NCI-H2081 (cell line): ENCODE measurements at places on chromosomes 6 and 20.

DNA sequence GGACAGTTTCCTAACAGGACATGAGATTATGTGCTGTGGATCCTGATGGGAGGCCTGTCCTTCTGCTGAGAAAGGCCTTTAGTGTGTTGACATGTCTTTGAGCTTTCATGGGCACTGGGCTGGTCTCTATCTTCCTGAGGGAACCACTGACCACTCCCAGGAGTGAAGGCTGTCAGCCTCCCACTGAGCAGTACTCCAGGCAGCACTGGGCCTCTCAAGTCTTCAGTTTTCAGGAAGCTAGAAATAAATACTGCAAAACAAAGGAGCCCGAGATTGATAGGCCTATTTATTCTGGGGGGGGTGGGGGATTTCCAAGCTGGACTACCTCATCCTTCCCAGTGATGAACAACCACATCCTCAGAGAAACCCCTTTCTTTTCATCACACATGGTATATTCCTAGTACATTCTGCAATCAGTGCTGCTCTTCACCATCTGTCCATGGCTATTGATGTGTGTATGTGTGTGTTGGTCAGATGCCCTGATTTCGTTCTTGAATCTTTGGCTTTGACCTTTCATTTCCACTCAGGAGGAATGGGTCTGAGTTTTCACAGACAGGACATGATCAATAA is 180.9 kb upstream of the SPTLC3 start:
- DNase-seq, result no peak

GRCh38 chr6:123619156-123619555 is 17.6 kb downstream of the TRDN start:
- no peak for DNase-seq

GRCh38 chr6:90068264-90068663 is 174.0 kb downstream of the GJA10 start:
- no peak for DNase-seq

- no peak for DNase-seq
Measured at GRCh38 chr6:165236326-165236725, 73.1 kb downstream of the C6orf118 start.

- no peak for DNase-seq
Measured at GRCh38 chr6:5084360-5084780, 771 bp upstream of the PPP1R3G start.

DNA sequence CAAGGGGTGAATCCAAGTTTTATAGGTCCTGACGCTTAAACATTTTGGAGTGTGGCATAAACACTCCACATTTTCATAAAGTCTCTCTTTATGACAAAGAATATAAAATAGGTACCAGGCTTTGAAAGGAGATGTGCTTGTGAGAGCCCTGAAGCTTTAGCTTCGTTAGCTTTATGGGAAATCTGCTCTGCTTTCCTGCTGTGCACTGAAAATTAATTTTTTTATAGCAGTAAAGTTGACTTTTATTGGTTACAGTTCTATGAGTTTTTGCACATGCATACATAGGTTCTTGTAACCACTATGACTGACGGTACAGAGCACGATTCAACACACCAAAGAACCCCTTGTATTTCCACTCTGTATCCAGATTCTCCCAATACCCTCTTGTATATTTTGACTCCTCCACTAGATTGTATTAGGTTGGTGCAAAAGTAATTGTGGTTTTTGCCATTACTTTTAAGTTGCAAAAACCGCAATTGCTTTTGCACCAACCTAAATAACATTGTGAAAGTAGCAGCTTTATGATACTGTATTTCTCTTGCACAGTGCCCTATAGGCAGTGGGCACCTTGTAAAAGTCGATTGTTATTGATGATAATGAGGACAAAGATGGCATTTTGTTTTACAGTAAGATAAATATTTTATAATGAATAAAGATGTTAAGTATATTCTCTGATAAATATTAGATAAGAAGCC is 145.2 kb upstream of the AKIRIN2 start:
- DNase-seq, result no peak

- DNase-seq, result no peak
Measured at GRCh38 chr20:48749437-48749836, 78.4 kb downstream of the PREX1 start.

- DNase-seq, result no peak
Measured at GRCh38 chr20:43915211-43916072, 790 bp downstream of the TOX2 start.

DNA sequence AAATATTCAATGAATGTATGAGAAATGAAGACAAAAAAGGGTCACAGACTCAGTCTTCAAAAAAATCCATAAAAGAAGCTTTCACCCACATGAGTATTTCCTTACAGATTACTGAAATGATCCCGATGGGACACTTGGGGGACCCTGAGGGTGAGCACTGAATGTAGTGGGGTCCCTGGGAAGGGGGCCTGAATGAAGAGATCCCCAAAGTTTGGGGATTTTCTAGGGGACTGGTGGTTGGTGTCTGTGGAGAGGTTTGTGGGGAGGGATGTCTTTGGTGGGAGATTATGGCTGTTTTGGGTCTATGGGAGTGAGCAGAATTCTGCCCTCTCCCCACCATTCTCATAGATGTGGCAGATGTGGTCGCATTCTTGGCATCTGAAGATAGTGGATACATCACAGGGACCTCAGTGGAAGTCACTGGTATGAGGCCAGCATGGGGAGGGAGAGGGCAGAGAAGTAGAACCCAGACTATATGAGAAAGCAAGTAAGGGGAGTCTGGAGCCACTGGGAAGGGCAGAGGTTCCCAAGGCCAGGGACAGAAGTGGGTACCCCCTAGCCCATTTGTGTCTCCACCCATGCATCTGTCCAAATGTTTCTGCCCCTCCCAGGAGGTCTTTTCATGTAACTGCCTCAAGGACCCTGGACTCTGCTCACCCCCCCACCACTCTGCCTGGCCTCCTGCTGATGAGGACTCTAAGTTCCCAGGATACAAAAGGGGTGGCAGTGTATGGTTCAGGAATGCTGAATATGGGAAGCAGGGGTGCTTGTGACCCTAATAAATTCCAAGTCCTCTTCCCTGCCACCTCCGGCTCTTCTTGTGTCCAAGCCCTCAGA is 1.8 kb downstream of the HSD17B8 start:
- DNase-seq, result no peak

- DNase-seq, result no peak
Measured at GRCh38 chr20:50258790-50259483, 68.3 kb downstream of the CEBPB start.

GRCh38 chr6:105199711-105200110 is 19.9 kb upstream of the POPDC3 start:
- DNase-seq, result no peak

DNA sequence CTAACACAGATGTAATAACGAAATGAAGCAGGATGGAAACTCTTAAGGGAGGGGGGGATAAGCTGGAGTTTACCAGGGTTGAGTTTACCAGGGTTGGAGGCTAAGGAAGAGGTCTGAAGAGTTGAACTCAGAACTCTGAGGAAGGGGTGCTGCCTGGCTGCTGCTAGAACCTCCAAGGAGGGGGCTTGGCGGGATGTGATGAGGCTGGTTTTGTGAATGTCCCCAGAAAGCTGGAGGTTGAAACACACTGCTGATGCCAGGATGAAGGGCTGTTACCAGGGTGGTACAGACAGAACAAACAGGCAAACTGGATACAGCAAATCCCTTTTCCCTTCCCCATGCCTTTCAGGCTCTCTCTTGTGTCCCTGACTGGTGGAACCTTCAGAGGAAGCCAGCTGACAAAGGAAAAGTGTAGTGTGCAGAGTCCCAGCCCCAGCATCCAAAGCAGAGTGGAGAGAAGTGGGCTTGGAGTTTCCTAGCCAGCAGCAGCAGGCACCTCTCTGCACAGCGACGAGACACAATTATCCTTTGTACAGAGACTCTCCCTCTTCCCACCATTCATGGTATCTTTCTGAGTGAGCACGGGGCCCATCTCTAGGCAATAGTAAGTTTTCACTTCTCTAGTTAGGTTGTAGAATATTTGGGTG is 23.7 kb downstream of the UBE2V1 start:
- DNase-seq, result no peak

GRCh38 chr6:118283766-118284165 is 264.3 kb upstream of the PLN start:
- peak; percentile 68 for DNase-seq

- no peak for DNase-seq
Measured at GRCh38 chr6:138159246-138159645, 2.5 kb upstream of the ARFGEF3 start.

DNA sequence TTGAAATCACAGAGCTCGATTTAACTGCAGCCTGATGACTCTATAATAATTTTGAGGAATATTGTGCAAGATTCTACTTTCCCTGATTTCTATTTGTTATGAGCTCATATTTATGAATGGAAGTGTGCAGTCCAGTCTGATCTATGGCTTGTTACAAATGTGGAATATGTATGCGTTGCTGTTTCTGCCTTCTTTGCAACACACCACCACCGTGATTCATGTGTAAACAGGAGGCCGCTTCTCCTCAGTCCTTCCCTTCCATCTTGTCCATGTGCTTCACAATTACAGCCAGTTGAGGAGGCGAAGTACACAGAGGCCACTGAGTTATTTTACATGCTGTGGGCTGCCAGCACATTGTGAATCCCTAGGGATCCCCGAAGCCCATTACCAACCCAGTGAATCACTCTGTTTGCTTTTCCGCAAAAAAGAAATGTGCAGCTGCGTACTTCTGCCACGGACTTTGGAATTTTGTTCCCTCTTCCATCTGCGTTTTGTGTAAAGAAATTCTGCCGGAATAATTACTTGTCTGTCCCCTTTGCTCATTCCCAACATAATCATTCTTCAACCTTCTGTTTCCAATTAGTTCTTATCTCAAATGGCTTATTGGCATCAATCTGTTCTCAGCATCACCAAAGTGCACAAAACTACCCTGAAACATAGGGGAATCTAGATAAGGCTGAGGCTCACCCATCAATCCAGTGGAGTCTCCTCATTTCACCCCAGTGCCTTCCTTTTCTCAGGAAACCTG is 551.6 kb upstream of the CITED2 start:
- DNase-seq, result no peak
